H1 (cell line): ENCODE measurements at places on chromosomes 12 and 14. TPM values are rescaled to one million over a fixed set of nuclear protein-coding genes. Genes with fewer than 3 reads are reported as not detected.
A peak's percentile ranks its signal among the peaks of the same experiment; 100 is the strongest.

DNA sequence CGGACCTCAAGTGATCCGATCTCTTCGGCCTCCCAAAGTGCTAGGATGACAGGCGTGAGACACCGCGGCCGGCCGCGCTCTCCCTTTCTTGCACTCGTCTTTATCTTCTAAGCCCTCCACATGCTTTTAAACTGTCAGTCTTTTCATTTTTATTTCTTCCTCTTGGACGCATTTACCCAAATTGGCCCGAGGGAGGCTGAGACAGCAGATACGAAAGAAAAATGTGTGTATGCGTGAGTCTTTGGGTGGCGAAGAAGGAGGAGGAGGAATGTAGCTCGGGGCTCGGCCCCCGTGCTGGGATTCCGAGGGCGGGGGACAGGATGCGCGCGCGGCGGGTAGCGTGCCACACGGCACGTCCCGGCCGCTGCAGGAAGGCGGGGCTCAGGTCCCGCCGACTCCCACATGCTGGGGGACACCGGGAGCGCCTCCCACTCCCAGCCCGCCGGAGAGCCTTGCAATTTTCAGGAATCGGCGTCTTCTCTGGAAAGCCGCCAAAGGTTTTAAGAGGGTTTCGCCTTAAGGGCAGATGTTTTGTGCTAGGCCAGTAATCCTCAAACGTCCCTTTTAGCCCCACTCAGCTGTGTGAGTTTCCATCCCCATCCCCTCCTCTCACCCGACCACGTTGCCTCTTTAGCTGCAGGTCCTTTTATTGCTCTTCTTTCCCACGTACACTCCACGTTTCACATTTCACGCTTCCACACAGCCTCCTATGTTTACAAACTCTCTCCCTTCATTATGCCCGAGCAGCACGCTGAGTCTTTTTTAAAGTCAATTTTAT is 34.7 kb upstream of the SLC2A3 start:
- peak; percentile 88 for DNase-seq

DNA sequence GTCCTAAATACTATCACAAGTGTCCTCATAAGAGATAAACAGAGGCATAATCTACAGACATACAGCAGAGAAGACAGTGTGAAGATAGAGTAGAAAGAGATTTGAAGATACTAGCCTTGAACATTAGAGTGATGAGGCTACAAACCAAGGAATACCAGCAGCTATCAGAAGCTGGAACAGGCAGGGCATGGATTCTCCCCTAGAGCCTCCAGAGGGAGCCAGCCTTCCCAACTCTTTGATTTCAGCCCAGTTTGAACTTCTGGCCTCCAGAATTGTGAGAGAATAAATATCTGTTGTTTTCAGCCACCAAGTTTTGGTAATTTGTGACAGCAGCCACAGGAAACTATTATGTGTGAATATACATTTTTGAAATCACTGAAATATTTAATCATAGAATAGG is 47.2 kb downstream of the CCDC91 start:
- DNase-seq: no peak

- no peak for DNase-seq
Measured at GRCh38 chr12:99911081-99911480, 73.7 kb downstream of the ANKS1B start.

DNA sequence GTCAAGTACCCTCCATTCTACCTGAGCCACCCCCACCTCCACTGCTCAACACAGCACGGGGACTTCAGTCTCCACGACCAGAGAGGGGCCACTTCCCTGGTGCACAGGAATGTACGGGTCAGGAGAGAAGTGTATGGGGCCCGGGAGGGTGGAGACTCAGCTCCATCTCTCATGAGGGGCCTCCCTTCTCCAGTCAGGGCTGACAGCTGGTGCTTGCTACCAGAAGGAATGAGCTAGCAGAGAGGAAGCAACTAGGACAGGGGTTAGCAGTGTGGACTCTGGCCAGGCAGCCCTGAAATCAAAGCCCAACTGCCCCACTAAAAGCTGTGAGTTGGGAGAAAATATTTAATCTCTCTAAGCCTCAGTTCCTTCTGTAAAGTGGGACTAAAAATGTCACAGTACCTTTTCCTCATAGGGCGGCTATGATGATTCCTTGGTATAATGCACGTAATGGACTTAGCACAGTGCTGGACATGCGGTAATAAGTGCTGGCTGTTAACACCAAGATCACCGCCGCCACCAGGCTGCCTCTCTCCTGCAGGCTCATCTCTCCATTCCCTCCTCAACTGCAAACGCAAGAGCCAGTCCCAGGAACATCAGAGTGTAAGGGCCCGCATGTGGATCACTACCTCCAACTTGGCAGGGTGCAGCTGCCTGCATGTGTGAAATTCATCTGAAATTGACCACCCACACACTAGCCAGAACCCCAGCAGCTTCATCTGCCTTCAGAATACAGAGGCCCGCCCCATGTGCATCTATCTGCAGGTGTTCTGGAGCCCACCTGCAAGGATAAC is 14.6 kb downstream of the ACTN1 start:
- DNase-seq: no peak

DNA sequence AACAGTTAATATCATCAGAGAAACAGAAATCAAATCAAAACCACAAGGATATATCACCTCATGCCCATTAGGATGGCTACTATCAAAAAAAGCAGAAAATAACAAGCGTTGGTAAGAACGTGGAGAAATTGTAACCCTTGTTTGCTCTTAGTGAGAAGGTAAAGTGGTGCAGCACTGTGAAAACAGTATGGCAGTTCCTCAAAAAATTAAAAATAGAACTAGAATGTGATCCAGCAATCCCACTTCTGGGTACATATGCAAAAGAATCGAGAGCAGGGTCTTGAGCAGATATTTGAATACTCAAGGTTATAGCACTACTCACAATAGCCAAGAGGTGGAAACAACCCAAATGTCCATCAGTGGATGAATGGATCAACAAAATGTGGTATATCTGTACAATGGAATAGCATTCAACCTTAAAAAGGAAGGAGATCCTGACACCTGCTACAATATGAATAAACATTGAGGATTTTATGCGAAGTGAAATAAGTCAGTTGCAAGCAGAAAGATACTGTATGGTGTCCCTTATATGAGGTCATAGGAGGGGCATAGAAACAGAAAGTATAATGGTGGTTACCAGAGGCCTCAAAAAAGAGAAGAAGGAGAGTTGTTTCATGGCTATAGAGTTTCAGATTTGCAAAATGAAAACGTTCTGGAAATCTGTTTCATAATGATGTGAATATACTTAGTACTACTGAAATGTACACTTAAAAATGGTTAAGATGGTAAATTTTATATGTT is 131.0 kb upstream of the EEA1 start:
- no peak for DNase-seq

GRCh38 chr14:100474196-100474595 is 113.0 kb downstream of the BEGAIN start:
- no peak for DNase-seq

DNA sequence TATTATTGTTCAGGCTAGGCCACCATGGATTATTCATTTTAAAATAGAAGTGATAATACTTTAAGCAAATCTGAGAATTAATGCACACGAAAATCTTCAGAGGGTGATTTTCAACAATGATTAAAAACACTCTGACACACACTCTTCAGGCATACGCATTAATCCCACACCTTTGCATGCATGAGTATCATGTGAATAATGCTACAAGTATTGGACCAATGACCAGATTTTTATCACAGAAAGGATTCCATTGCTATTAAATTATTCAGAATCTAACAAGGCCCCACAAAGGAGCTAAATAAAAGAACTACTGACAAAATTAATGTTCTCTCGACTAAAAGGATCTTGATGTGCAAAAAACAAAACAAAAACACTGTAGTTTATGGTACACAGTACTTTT is 11.1 kb downstream of the EPS8 start:
- DNase-seq: no peak

UNC79 gene
- 2.3 and 2.5 TPM in 2 replicates for total RNA-seq

LHX5 gene
- total RNA-seq: 0.47 and 0.63 TPM in 2 replicates

KCNC2 gene
- total RNA-seq: 0.13 TPM in 1 of 2 replicates, not detected in the other
